Mesothelial cell of epicardium (in vitro differentiated cells): ENCODE measurements at places on chromosomes 3 and 15. TPM values are rescaled to one million over a fixed set of nuclear protein-coding genes. Genes with fewer than 3 reads are reported as not detected.

Gene EIF4G1
- total RNA-seq: 364 to 377 TPM (median 376 TPM) in 3 replicates

Gene CDAN1
- 32.8 to 39.6 TPM (median 36.8 TPM) in 3 replicates for total RNA-seq

Gene CD96
- total RNA-seq: 0.20 to 0.27 TPM (median 0.23 TPM) in 3 replicates

Gene ZPLD1
- total RNA-seq: 0.07 TPM in 1 of 3 replicates, not detected in the others

Gene LIPC
- not detected in 3 replicates for total RNA-seq

Gene GPR149
- not detected in 3 replicates for total RNA-seq

Gene HHLA2
- not detected in 3 replicates for total RNA-seq

Gene ARHGAP11A
- 22.2 to 28.1 TPM (median 24.4 TPM) in 3 replicates for total RNA-seq

Gene PLA2G4E
- total RNA-seq: not detected in 3 replicates

Gene THAP10
- 2.3 to 3.6 TPM (median 2.9 TPM) in 3 replicates for total RNA-seq

Gene WDR49
- 0.40 to 0.55 TPM (median 0.47 TPM) in 3 replicates for total RNA-seq

Gene MYZAP
- 3.3 to 3.9 TPM (median 3.8 TPM) in 3 replicates for total RNA-seq

Gene CDHR4
- total RNA-seq: 0.27 to 0.42 TPM in 2 of 3 replicates, not detected in the other

Gene CCDC54
- total RNA-seq: not detected in 3 replicates

Gene PDHB
- 63.1 to 69.4 TPM (median 64.4 TPM) in 3 replicates for total RNA-seq

Gene NMNAT3
- 11.0 to 13.6 TPM (median 11.8 TPM) in 3 replicates for total RNA-seq

Gene MCTP2
- 11.9 to 13.3 TPM (median 12.8 TPM) in 3 replicates for total RNA-seq

- DNase-seq: peak; percentile 37
Measured at GRCh38 chr15:66848686-66849392, 146.8 kb downstream of the SMAD6 start.

- no peak for DNase-seq
Measured at GRCh38 chr15:32928876-32929275, 211.1 kb downstream of the GREM1 start.

DNA sequence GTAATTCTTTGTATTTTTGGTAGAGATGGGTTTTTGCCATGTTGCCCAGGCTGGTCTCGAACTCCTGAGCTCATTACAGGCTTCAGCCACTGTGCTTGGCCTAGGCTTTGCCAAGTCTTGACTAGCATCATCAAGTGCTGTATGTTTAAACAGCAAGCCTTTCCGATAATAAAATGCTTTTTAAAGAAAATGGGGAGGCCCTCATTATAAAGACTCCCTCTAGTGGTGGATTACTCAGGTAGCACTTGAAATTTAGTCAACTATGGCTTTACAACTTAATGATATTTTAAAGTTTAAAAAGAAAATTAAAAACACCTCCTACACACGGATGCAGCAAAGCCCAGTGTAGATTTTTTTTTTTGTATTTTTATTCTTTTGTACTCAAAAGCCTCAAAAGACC, 213.6 kb downstream of the GAP43 start:
- no peak for DNase-seq

GRCh38 chr3:32968166-32968919, 16.9 kb downstream of the CCR4 start:
- no peak for DNase-seq

DNA sequence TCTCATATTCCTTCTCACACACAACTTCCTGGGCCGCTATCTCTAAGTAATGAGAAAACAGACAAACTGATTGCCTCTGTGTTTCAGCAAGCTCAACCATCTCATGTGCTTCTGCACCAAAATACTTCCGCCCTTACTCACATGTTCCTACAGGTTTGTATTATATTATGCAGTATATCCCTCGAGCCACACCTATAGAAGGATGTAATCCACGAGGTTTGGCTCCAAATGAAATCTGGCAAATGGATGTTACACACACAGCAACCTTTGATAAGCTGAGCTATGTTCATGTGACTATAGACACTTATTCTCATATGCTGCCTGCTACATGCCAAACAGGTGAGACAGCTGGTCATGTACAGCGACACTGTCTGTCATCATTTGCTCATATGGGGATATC, 22.6 kb downstream of the CCRL2 start:
- no peak for DNase-seq

DNA sequence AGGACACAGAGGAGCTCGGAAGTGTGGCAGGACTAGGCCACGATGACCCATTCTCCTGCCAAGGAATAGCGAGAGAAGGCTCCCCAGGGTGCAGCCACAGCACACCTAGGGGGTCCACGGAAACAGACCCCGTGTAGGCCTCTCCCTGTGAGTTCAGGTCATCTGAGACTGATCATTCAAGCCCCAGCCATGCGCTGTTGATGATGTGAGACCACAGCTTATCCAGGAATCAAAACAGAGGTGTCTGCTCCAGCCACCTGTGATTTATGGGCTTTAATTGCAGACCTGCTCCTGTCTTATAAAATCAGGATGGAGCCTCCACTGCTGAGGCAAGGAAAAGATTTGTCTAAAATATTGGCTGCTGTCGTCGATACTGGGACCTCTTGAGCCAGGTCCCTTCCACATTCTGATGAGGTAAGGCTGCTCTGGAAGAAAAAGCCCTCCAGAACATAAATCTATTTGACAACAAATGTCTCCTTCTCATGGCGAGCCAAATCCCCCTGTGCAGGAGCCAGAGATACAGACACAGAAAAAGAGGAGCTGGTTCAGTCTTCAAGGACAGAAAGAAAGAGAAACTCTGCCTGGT, 186.7 kb downstream of the TJP1 start:
- DNase-seq: no peak

GRCh38 chr3:131328721-131329120, 52.9 kb upstream of the NUDT16 start:
- no peak for DNase-seq

DNA sequence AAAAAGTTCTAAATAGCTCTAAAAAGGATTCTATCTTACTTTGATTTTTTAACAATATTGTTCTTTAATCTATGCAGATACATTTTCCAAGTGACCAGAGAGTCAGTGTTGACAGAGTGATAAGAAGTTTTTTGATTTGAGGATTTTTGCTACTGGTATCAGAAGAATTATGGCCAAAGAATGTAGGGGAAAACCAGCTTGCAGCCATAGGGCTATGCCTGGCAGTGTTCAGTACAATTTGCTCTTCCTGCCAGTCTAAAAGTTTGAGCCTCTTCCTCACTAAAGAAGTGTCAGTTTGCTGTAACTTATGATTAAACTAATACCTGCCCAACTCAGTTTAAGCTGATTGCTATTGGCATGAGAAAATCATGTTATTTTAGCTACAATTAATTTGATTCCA, 35.3 kb upstream of the FSIP1 start:
- DNase-seq: no peak

- no peak for DNase-seq
Measured at GRCh38 chr15:85116494-85116893, 134.8 kb downstream of the PDE8A start.

GRCh38 chr3:775178-775880, 317.5 kb upstream of the CNTN6 start:
- DNase-seq: no peak

DNA sequence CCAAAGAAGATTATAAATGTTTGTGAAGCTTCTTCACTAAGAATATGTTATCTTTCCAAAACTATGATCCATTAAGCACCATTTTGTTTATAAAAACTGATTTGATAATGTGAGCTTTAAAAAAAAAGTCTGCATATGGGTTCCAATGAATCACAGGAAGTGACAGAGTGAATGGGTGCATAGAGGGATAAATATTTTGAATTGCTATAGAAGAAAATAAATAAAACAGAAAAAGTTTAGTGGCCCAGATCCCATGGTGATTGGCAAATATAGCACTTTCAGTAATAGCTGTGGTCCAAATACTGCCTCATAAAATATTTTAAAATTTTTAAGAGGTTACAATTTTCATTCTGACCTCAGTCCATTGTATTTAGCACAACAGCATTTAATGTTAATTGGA, 19.2 kb downstream of the CPA3 start:
- no peak for DNase-seq

DNA sequence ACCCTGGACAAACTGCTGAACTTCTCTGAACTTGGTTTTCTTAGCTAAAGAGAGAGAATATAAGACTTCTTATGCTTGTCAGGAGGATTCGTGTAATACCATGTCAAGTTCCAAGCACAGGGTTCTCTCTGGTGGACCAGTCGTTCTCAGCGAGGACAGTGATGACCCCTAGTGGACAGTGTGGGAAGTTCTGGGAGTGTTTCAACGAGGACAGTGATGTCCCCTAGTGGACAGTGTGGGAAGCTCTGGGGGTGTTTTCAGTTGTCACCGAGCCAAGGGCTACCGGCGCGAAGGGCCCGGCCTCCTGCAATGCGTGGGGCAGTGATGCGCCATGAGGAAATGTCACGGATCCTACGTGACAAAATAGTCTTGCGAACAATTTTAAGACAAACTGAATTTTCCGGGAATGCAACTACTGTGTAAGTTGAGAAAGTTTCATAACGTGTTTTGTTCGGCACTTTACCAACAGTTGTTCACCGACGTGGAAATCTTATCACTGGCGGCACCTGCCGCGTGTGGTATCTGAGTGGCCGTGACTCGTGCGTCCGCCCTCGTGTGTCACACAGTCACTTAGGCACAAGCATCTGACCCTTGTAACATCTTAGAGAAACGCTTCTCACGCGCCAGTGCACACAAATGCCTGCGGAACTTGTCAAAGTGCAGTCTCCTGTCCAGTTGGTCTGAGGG, 39.3 kb upstream of the MUC4 start:
- peak; percentile 61 for DNase-seq

GRCh38 chr3:146953511-146953981, 348.4 kb upstream of the PLSCR5 start:
- no peak for DNase-seq

DNA sequence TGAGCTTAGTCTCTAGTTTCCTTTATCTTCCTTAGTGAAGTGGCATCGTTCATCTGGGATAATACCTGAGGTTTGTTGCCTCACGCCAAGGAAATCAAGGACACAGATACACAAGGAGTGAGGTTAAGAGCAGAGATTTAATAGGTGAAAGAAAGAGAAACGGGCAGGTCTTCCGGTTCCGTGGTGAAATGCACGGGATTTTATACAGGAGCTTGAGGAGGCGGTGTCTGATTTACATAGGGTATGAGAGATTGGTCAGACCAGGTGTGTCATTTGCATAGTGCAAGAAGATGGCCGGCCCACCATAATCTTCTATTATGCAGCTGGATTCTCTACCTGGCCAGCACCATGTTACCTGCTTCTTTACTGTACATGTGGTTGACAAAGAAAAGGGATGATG, 17.2 kb downstream of the ARRDC4 start:
- DNase-seq: no peak

DNA sequence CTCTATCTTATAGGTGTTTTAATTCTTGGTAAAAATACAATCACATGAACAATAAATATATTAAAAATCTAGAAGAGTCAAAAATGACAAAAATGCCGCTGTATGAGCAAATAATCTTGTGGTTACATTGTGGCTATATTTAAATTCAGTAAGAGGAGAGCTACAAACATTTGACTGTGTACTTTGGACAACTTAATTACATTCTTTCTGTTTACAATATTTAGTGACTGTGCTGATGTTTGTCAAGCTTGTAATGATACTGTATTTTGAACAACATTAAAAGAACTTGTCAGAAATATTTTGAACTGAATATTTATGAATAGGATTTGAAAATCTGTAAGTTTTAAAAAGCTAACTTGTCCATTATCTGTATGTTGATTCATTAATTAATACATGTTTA, 598.3 kb downstream of the SI start:
- no peak for DNase-seq

GRCh38 chr3:156787001-156787400, 39.2 kb upstream of the LEKR1 start:
- DNase-seq: no peak

DNA sequence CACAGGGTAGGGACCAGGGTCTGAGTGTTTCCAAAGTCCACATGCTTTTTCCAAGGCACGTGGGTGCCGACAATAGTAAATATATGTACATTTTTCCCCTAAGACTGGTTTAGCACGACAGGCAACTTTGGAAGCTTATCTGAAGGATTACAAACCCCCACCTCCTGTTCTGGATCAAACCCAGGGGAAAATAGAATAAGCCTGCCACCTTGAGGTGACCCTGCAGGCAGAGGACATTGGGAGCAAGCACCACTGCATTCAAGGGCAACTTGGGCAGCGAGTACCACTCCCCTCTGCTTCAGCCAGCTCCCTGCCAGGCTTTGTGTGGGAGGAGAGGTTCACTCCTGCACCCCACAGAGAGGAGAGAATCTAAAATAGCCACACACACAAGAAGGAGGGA, 44.8 kb downstream of the KBTBD12 start:
- peak; percentile 50 for DNase-seq

GRCh38 chr3:66812136-66812535, 186.0 kb upstream of the KBTBD8 start:
- no peak for DNase-seq
